ENCODE measurements at places on chromosomes 13 and 19.

DNA sequence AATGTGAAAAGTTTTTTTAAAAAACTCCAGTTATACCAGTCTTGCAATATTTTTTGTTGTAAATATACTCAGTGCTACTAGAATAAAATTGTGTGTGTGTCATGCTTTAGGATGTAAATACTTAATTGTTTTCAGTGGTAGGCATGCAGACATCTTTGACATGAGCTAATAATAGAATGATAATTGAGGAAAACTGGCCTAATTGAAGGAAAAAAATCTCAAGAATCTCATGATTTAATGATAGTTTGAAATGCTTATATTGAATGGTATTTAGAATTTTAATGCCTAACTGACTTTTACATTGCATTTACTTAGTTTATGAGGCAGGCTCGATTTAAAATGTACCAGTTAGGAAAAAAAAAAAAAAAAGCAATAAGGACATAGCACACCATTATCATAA is 3.2 kb upstream of the MAB21L1 start:
- DNase-seq, result no peak

DNA sequence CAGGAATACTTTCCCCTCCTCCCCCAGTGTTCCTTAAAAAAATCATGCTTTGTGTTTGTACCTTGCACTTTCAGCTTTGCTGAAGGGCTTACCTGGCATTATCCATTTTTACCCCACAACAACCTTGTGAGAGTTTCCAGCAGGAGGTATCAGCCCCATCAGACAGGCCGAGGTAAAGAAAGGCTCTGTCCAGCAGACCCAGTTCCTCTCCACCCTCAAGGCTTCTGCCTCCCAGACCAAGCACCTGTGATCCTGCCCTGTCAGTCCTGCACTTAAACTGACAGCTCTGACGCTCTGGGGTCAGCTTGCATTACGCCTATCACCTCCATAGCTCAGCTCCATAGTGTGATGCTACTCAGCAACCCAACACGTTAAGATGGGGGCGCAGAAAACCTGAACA is 803.1 kb downstream of the UQCRFS1 start:
- no peak for DNase-seq

DNA sequence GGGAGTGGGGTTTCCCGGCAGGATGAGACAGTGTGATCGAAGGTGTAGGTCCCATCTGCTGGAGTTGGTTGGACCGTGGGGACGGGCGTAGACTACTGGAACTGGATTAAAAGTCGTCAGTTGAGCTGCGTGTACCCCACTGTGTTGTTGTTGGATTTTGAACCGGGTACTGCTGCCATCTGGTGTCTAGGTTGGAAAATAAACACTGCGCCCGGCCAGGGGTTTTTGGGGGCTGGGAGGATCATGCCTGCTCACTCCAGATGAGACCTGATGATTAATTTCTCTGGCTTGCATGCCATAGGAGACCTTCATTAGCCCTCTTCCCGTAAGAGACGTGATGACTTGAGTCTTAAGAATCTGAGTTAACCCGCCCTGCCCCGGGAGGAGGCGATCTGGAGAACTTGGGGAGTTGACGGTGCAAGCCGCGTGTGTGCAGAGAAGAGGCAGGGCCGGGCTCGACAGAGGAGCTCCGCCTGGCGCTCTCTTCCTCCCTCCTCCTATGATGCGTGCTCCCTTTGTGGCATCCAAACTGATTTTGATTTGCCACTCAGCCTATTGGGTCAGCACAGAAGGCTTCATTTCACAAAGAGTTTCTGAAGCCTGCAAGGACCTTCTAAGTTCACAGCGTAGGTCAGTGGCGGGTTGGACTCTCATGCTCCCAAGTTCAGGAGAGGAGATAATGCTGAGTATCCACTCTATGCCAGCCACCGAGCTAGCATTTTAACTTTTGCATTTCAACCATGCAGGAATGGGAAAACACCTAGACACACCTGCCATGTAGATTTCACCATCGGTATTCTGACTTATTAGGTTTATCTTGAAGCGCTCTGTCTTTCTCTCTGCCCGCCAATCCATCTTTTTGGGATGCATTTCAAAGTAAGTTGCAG is 2.7 kb downstream of the UHRF1 start:
- DNase-seq, result no peak

GRCh38 chr19:56400485-56400884 is 3.6 kb upstream of the ZNF583 start:
- no peak for DNase-seq

DNA sequence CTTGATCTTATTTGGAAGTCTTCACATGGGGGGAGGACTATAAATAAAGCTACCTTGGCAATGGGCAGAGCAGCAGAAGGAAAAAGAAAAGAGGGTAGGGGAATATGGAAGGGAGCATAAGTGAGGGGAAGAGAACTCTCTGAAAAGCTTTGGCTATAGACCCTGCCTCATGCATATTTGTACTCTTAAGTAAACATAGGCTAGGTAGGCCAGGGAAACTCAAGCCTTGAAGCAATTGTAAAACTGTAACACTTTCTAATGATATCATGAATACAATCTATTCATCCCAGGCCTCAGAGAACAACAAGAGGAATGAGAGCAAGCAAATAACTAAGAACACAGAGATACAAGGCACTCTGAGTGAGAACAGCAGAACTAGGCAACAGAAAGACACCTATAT is 20.4 kb downstream of the MYCBP2 start:
- no peak for DNase-seq

DNA sequence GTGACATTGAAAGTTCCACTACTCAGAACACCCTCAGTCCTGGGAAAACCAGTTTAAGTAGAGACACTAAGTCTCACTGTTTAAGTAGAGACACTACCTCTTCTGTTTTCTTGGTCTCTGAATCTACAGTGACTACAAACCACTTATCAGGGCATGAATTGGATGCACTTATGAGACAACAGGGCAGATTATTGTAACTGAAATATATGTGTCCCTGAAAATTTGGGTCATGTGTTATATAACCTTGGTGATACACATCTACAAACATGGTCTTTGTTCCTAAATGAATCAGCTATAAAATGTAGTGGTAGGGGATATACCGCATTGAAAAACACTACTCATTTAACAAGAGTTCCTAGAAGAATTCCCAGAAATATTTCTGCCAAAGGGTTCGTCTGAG is 55.7 kb downstream of the SERP2 start:
- DNase-seq, result no peak

DNA sequence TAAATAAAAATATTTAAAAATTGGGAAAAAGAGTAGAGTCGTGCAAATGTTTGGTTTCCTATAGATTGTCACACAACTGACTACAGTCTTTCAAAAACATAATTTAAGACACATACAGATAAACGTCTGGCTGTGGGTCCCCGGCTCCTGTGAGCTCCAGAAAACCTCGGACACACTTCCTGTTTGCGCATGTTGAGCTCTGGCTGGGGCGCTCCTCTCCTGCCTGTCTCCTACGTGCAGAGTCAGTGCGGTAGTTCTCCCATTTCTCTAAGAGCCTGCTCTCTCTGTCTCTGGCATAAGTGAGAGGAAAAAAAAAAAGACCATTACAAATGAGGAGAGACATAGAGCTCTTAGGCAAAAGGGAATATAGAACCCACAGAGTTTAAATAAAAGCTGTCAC is 128.2 kb upstream of the OBI1 start:
- DNase-seq, result no peak

- no peak for DNase-seq
Observed at GRCh38 chr19:15841875-15842569, 26.6 kb upstream of the OR10H1 start.

DNA sequence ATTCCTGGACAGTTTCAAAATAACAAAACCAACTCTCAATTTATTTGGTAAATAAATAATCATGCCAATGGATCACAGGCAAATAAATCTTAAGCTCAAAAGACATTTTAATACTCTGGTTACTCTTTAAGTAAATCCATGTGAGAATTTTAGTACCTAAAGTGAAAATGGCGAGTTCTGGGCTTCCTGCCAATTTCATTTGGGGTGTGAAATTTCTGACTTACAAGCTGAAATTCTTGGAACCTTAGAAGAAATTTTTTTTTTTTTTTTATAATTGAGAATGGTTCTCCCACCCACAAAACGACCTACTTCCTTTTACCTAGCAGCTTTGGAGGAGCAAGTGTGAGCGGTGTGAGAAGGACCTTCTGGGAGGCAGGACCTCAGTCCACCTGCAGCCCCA is 354.5 kb upstream of the NBEA start:
- DNase-seq, result no peak

- DNase-seq, result no peak
Observed at GRCh38 chr19:48271531-48272151, 1.8 kb downstream of the ZNF114 start.

DNA sequence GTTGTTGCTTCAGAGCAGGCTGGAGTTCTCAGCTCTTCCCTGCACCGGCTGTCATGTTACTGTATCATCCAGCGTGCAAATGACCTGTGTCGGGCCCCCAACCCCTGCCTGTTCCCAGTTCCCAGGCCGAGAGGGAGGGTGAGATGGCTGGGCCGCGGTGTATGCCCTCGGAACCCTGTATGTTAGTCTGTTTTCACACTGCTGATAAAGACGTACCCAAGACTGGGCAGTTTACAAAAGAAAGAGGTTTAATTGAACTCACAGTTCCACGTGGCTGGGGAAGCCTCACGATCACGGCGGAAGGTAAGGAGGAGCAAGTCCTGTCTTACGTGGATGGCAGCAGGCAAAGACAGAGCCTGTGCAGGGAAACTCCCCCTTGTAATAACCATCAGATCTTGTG is 10.9 kb downstream of the TMEM255B start:
- DNase-seq, result no peak

- DNase-seq, result no peak
Observed at GRCh38 chr19:31512181-31512970, 163.1 kb upstream of the TSHZ3 start.

GRCh38 chr19:14786421-14786851 is 8.1 kb upstream of the ADGRE2 start:
- no peak for DNase-seq

- DNase-seq, result no peak
Observed at GRCh38 chr13:48233889-48234488, 983 bp downstream of the ITM2B start.

DNA sequence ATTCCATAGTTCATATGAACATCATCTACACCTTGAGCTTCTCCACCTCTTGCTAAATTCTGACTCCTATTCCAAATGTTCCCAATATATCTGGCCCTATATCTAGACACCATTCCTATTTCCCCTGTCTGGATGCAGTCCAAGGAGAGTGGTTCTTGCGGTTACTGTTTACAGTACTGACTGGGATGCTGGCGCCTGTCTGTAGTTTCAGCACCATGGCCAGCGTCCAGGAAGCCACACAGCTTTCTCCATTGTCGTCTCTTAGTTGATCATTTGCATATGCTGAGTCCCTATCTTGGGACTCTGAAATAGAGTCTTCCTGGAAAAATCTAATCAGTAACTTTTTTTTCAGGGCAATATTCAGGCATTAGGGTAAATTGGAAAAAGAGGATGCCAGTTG is 14.9 kb downstream of the LAIR2 start:
- peak; percentile 68 for DNase-seq

DNA sequence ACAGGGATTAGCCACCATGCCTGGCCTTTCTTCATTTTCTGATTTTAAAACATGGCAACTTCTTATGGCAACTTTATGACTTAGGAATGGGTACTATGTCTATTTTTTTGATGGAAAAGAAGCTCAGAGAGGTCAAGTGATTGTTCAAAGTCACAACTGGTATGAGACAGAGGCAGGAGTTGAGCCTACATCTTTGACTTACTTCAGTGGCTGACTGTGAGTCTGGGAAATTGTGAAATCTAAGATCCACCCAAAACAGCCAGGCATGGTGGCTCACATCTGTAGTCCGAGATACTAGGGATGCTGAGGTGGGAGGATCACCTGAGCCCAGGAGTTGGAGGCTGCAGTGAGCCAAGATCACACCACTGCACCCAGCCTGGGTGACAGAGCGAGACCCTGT is 2.4 kb upstream of the ACTL9 start:
- DNase-seq, result no peak

DNA sequence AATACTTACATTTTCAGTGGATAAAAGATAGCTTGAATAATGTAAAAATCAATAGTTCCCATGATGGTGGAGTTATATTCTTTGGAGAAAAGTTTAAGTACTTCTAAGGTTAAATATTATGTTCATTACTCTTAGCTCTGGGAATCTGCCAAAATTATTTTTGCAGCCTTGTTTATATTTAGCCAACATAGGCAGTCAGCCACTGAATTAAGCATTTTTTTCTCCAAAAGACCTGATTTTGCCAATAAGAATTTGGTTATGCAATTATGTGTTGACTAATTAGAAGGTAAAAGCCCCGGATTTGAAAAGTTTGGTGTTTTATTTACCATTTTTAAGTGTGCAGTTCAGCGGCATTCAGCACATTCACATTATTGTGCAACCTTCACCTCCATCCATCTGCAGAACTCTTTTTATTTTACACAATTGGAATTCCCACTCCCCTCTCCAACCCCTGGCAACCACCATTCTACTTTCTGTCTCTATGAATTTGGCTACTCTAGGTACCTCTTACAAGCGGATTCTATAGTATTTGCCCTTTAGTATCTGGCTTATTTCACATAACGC is 90.1 kb upstream of the C1QTNF9B start:
- DNase-seq, result no peak

GRCh38 chr13:81395368-81395767 is 1054.4 kb upstream of the SPRY2 start:
- DNase-seq, result no peak

GRCh38 chr13:40613914-40614313 is 52.5 kb downstream of the FOXO1 start:
- DNase-seq, result no peak

DNA sequence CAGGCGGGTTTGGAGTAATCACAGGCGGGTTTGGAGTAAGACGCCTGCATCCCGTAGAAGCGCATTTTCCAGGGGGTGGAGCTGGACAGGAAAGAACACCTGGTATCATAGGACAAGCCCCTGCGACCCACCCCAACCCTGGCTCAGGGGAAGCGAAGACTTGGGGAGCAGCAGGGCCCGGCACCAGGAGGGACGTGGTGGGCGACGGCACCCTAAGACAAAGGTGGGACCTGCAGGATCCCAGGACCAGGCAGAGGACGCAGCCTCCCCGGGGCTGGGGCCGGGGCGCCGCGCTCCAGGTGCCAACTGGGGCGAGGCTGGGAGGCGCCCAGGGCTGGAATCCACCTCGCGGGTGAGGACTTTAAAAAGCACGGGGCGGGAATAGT is 520 bp downstream of the ZNF600 start:
- no peak for DNase-seq

- no peak for DNase-seq
Observed at GRCh38 chr13:87259479-87260083, 411.6 kb upstream of the SLITRK5 start.

DNA sequence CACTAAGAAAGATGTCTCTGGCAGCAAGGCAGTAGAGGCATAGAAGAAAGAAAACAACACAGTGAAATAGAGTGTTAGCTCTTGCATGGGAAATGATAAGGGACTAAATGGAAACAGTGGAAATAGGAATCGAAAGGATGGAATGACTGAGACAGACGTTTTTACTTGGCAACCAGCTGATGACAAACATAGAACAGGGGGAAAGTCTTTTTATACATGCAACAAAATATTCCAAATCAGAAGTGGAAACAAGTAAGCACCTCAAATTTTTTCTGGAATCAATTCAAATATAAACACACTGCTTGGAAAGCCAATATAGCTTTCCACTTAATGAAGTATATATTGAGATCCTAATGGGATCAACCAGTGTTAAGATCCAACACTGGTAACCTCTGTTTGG is 110.2 kb downstream of the MZT1 start:
- no peak for DNase-seq

All from NCI-H1048 (cell line).